ENCODE measurements at places on chromosomes 2 and 18. TPM values are rescaled to one million over a fixed set of nuclear protein-coding genes. Genes with fewer than 3 reads are reported as not detected.

TSHZ1 gene
- 13.8 TPM for total RNA-seq

GPR39 gene
- total RNA-seq, result not detected

GCG gene
- total RNA-seq, result not detected

ACVR1C gene
- 3.5 TPM for total RNA-seq

SERPINB10 gene
- total RNA-seq, result not detected

SMAD2 gene
- 106 TPM for total RNA-seq

GRCh38 chr2:236745420-236746210 lies 176.0 kb downstream of the ACKR3 start:
- no peaks in the 10 kb centered on the region for H3K36me3 ChIP-seq
- H3K4me3 ChIP-seq, result no peak overlapping the region
- H3K27me3 ChIP-seq, result no peaks in the 10 kb centered on the region
- no peak for DNase-seq
- no peaks in the 10 kb centered on the region for H3K4me1 ChIP-seq

DNA sequence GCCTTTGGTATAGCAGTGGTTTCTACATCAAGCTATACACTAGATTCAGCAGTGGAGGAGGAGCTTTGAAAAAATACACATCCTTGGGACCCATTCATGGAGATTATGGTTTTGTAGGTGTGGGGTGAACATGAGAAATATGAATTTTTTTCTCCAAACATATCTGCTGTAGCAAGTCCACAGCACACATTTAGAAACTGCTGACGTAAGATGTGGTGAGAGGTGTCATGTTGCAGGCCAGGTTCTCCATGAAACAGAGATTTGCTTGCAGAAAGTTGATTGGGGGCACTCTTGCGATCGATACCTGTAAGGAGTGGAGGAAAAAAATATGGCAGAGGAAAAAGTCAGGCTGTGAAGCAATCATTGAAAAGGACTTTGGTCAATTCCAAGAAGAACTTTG lies 67.9 kb downstream of the FASTKD2 start:
- H3K27me3 ChIP-seq, result no peaks in the 10 kb centered on the region
- H3K4me3 ChIP-seq, result no peak overlapping the region
- DNase-seq, result no peak
- H3K27ac ChIP-seq, result no peak overlapping the region
- H3K4me1 ChIP-seq, result no peaks in the 10 kb centered on the region

DNA sequence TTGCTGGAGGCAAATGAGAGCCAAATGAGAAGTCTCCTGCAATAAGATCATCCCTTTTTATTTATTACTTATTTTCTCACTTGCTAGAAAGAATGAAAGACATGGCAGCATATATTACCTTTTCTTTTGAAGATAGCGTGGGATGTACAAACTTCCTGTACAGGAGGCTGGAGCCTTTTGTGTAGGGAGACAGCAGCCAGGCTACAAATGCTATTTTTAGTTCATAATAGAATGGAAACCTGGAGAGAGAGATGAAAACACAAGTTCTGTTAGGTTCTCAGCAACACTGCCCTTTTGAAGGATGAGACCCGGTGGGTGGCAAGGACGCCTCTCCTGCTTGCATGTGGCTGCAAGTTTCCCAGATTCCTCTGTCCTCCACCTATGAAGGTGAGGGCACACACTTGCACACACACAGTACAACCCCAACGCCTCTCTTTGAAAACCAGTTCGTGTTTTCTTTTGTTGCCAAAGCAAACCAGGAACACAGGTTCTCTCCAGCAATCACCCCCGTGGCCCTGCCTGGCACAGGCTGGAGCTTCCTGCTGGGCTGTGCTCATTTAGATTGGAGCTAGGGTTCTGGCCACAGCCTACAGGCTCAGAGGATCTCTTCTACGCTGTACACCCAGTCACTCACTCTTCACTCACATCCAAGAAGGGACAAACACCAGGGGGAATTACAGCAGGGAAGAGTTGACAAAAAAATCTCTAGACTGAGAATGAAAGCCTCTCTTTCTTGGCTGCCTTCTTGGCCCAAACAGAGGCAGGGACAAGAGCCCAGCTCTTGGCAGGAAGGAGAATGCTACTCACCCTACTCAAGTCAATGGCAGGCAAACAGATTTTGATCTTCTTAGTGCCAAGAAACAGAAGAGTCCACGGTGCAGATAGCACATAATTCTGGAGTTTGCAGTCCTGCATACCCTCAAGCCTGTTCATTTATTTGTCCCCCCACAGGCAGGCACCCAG lies 55.6 kb downstream of the MRPL35 start:
- DNase-seq, result no peak
- H3K36me3 ChIP-seq, result no peaks in the 10 kb centered on the region
- H3K4me3 ChIP-seq, result no peak overlapping the region
- H3K27me3 ChIP-seq, result no peaks in the 10 kb centered on the region
- H3K4me1 ChIP-seq, result no peaks in the 10 kb centered on the region

- H3K36me3 ChIP-seq, result no peaks in the 10 kb centered on the region
- DNase-seq, result no peak
- H3K4me1 ChIP-seq, result no peaks in the 10 kb centered on the region
- H3K27ac ChIP-seq, result no peak overlapping the region
- no peaks in the 10 kb centered on the region for H3K27me3 ChIP-seq
- no peak overlapping the region for H3K4me3 ChIP-seq
These were observed 1247.6 kb upstream of the TMEFF2 start for GRCh38 chr2:193442293-193442692.

DNA sequence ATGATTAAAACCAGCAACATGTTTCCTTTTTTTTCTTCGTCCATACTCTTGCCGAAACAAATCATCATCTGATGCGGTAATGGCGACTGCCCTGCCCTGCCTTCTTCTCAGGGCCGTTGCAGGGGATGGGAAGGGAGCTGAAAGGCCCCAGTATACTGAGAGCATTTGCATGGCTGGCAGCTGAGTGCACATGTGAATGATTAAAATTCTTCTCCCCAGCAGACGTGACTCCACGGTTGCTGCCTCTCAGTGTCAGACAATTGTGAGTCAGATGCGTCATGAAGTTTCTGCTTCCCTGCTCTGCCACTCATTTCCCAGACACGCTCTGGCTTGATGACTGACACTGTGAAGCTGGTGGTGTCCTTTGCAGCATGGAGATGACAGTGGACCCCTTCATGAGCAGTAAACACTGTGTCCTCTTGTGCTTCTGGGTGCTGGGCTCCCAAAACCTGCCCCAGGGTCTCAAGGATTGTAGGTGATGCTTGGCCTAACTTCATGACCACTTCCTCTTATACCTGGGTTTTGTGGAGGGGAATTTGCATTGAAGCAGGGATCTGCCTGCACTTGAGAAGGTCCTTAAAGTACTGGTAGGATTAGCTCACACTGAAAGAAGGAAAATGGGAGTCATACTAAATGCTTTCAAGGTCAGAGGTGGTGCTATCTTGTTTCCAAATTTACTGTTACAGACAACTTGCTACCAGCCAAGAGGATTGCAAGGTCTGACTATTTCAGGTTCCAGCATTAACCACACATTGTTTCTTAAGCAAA lies 222.5 kb upstream of the COPS8 start:
- DNase-seq, result no peak
- no peaks in the 10 kb centered on the region for H3K36me3 ChIP-seq
- no peak overlapping the region for H3K4me3 ChIP-seq
- no peak overlapping the region for H3K27ac ChIP-seq

GRCh38 chr2:236513956-236514355 lies 55.7 kb upstream of the ACKR3 start:
- H3K27ac ChIP-seq, result no peak overlapping the region
- DNase-seq, result no peak
- H3K36me3 ChIP-seq, result no peaks in the 10 kb centered on the region
- H3K4me1 ChIP-seq, result peaks cover 11% of the 10 kb centered on the region

DNA sequence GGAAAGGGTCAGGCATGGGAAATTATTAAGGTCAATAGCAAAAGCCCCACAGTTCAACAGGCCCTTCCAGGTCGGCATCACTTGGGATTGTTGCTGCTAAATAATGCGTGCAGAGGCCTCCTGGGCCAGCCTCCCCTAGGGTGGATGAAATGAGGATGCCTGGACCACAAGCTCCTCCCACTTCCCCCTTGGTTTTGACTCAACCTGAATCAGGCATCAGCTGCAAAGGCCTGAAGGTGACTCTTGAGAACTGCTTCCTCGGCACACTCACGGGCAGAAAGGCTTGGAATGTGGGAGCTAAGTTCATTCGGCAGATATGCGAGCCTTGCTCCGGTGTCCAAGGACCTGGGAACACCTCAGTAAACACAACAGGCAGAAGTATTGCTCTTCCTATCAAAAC lies 69.3 kb downstream of the MBP start:
- DNase-seq, result peak; percentile 95
- H3K36me3 ChIP-seq, result peaks cover 50% of the 10 kb centered on the region
- H3K4me1 ChIP-seq, result peaks cover 86% of the 10 kb centered on the region
- peak overlapping the region; percentile 28 for H3K4me3 ChIP-seq
- peak overlapping the region; percentile 98 for H3K27ac ChIP-seq

DNA sequence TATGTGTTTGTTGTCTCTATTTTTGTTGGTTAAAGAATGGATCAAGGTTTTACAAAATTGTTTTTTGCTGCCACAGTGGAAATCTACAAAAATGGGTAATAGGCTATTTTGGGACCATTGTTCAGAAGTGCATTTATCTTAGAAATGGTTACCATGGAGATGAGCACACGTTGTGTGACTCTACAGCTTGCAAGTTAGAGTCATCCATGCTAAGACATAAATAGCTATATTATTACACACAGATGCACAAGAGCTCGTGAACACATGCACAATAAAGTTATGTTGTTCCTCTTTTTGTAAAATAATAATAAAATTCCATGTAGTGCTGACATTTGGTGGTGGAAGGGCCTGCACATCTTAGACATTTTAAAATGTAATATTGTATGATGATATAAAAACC lies 15.5 kb upstream of the DUSP19 start:
- H3K4me1 ChIP-seq, result peaks cover 3% of the 10 kb centered on the region
- H3K4me3 ChIP-seq, result no peak overlapping the region

GRCh38 chr2:170986566-170987258 lies 57.7 kb downstream of the GORASP2 start:
- H3K27ac ChIP-seq, result no peak overlapping the region
- no peaks in the 10 kb centered on the region for H3K27me3 ChIP-seq

DNA sequence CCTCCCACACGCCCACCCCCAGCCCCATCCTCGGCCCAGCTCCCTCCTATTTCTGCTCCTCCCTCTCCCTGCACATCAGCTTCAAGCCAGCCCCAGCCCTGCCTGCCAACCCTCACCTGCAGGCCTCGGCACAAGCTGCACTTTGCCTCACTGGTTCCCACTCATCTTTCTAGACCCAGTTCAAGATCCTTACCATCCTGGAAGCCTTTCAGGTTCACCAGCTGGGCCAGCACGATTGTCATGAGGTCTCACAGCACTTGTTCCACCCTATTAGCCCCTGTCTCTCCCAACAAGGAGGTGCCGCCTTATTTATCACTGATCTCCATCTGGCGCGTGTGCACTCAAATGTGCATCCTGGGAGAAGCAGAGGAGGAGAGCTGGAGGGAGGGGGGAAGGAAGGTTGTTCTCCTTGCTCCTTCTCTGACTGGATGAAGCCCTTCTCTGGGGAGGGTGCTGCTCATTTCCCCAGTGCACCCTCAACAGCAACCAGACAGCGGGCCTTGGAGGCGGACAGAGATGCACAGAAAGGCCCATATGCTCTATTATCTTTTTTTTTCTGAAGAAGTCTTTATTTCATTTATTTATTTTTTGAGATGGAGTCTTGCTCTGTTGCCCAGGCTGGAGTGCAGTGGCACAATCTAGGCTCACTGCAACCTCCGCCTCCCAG lies 15.5 kb upstream of the BIN1 start:
- no peak overlapping the region for H3K27ac ChIP-seq
- H3K4me3 ChIP-seq, result no peak overlapping the region
- H3K27me3 ChIP-seq, result no peaks in the 10 kb centered on the region

DNA sequence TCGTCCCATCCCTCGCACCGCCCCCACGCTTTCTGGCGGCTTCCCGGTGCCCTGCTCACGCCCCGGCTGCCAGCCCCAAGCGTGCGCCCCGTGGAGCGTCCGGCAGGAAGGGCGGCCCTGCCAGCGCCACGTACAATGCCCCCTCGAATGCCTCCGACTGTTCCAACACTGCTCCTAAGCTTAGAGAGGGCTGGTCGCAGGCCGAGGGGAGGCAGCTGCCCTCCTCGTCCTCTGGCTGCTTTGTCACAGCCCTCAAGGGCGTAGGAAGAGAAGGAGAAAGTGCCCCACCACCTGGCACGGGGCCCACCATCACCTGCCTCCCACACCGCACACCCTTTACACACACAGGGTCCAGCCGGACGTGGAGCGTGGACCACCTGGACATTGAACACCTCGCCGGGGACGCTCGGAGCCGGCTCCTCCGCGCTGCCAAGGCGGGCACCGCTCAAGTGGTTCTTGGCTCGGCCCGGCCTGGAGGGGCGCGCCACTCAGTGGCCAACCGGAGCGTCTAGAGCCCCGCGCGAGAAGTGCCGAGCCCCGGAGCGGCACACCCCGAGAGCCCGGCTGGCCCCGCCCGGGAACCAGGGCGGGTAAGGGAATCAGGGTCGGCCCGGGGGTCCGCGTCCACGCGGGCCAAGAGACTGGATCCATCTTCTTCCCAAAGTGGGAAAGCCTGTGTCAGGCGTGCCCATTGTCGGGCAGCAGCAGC lies 830 bp downstream of the DNER start:
- DNase-seq, result no peak
- H3K4me1 ChIP-seq, result peaks cover 11% of the 10 kb centered on the region
- H3K4me3 ChIP-seq, result peak overlapping the region; percentile 39
- H3K27ac ChIP-seq, result no peak overlapping the region

- no peak overlapping the region for H3K27ac ChIP-seq
- no peaks in the 10 kb centered on the region for H3K36me3 ChIP-seq
- H3K4me1 ChIP-seq, result peaks cover 9% of the 10 kb centered on the region
- DNase-seq, result no peak
These were observed 50.6 kb upstream of the MAPRE2 start for GRCh38 chr18:34990597-34990996.

DNA sequence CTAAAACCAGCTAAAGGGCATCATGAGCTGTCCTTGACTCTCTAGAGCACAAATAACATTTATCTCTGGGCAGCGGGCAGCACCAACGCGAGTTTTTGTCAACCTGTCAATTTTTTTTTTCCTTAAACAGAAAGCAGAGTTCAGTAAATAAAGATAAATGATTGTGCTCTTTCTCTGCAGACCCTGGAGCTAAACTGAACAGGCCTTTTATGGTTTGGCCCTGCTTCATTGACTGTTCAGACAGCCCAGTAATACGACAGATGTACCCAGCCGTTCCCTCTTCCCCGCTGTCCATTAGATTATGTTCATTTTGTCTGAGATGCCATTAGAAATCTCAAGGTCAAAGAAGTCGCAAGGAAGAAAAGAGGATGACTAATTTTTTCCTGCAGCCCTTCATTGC lies 280.5 kb upstream of the PIK3C3 start:
- no peaks in the 10 kb centered on the region for H3K27me3 ChIP-seq
- no peaks in the 10 kb centered on the region for H3K4me1 ChIP-seq
- no peak overlapping the region for H3K27ac ChIP-seq

DNA sequence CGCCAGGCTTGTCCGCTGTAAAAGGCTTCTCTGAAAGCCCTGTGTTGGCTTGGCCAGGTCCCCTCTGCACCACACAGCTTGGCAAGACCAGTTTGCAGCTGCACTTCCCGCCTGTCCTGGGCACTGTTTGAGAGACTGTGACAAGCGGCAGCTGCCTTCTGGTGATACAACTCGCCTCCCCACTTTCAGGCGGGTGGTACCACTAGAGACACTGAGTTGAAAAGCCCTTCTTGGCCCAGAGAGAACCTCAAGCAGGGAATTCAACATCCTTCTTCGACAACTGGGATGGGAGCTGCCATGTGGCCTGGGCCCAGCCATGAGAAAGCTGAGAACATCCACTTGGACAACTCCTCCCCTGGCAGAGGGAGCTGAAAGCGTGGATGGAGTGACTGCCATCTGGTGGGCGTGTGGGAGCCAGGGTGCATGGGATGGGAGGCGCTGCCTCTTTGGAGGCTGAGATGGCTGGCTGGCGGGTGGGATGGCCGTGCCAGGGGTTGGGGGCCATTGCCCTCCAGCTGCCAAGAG lies 125.5 kb upstream of the REV1 start:
- H3K36me3 ChIP-seq, result no peaks in the 10 kb centered on the region
- no peak overlapping the region for H3K27ac ChIP-seq
- no peaks in the 10 kb centered on the region for H3K4me1 ChIP-seq
- H3K27me3 ChIP-seq, result no peaks in the 10 kb centered on the region
- DNase-seq, result no peak

All from activated naive CD4-positive, alpha-beta T cell treated with anti-CD3 and anti-CD28 coated beads for 36 hours (primary cell).